ENCODE measurements at places on chromosomes 16 and 17. TPM values are rescaled to one million over a fixed set of nuclear protein-coding genes. Genes with fewer than 3 reads are reported as not detected.

- no peak for DNase-seq
Observed at GRCh38 chr16:2524339-2524938, 4.3 kb downstream of the AMDHD2 start.

GRCh38 chr16:4317532-4318450 lies 1.9 kb downstream of the GLIS2 start:
- no peak for DNase-seq

DNA sequence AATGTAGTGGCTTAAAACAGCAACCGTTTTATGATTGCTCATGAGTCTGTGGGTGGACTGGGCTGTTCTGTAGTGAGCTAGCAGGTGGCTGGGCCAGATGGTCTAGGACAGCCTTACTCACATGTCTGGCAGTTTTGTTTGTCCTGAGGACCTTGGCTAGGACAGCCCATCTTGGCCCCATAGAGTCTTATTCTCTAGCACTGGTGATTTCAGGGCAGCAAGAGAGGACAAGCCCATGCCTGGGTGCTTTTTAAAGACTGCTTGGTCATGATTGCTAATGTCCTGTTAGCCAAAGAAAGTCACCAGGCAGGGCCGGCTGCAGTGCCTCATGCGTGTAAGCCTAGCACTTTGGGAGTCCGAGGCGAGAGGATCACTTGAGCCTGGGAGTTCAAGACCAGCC lies 139.8 kb downstream of the KATNIP start:
- no peak for DNase-seq

The MYH11 gene
- 71.9 TPM for total RNA-seq

GRCh38 chr16:57306676-57307341 lies 22.3 kb upstream of the PLLP start:
- peak; percentile 2 for DNase-seq

DNA sequence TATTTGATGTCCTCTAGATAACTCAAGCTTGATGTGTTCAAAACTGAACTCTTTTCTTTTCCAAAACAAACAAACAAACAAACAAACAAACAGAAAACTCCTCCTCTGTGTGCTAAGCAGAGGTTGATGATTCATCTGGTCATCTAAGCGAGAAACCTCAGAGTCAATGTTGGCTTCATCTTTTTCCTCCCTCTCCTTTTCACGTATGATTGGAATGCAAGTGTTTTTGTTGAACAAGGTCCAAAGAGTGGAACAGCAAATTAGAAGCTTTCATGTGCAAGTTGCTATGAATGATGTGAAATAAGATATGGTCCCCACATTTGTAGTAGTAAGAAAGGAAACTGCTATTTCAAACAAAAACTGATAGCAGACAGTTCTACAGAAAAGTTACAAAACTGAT lies 52.5 kb downstream of the TBX4 start:
- DNase-seq = no peak

GRCh38 chr17:43217614-43218087 lies 6.0 kb downstream of the TMEM106A start:
- no peak for DNase-seq

The CTRL gene
- 0.23 TPM for total RNA-seq

The MEIOB gene
- total RNA-seq = not detected

The CMTM2 gene
- total RNA-seq = not detected

The MYH2 gene
- total RNA-seq = not detected

GRCh38 chr17:27657620-27658019 lies 26.6 kb downstream of the LGALS9 start:
- no peak for DNase-seq

DNA sequence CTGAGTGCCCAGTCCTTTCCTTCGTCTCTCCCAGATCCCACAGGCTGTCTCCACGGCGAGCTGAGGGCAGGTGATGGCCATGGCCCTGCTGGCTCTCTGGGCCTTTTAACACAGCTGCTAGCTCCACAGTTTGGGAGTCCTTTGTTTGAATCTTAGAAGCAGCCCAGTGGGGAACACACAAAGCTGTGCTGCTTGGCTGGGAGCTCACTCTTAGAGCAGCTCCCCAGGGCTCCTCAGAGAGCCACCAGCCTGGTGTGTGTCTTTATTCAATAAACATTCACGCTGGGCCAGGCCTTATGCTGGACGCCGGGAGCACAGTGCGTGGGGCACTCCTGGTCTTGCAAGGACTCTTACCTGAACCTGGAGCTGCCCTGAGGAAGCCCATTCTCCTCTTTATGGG lies 29.7 kb downstream of the WNT3 start:
- no peak for DNase-seq

DNA sequence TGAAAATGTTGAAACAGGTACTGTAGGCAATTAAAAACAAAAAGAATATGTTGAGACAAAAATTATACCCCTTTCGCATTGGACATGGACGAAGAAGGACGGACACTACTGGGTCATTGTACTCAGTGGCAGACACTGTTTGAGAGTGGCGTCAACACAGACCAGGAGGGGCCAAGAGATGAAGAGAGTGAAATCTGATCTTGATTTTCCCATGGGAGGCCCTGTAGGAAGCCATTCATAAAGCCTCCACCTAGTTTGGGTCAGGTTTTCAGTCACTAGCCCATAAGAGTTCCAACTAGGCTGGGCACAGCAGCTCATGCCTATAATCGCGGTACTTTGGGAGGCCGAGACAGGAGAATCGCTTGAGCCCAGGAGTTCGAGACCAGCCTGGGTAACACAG lies 23.6 kb upstream of the SMURF2 start:
- DNase-seq = no peak

The SLC12A3 gene
- total RNA-seq = not detected

The TP53TG3 gene
- not detected for total RNA-seq

DNA sequence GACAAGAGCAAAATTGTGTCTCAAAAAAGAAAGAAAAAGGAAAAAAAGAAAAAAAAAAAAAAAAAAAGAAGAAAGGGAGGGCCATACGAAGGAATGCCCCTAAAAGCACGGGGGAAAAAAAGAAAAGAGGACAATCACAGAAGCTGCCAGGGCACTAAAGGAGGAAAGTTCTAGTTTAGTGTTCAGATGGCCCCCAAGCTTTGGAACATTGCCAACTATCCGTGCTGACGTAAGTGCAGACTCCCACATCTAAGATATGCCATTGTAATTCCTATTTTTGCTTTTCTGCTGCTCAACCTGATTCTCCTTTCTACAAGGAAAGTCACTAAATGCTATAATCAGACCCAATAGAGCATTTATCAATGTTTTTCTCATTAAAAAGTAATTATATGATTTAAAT lies 842.1 kb downstream of the KCNJ2 start:
- DNase-seq = no peak

DNA sequence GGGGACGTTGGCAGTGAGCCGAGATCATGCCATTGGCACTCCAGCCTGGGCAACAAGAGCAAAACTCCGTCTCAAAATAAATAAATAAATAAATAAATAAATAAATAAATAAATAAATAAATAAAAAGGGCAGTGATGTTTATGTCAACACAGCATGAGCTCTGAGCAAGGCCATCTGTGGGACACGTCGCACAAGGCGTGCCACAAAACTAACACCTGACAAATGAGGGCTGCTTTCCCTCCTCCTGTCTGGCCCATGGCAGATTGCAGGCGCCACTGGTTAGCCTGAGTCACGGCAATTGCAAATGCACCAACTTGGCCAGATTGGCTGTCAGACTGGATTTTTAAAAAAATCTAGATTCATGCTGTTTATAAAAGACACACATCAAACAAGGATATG lies 25.9 kb upstream of the SPNS3 start:
- DNase-seq = no peak

DNA sequence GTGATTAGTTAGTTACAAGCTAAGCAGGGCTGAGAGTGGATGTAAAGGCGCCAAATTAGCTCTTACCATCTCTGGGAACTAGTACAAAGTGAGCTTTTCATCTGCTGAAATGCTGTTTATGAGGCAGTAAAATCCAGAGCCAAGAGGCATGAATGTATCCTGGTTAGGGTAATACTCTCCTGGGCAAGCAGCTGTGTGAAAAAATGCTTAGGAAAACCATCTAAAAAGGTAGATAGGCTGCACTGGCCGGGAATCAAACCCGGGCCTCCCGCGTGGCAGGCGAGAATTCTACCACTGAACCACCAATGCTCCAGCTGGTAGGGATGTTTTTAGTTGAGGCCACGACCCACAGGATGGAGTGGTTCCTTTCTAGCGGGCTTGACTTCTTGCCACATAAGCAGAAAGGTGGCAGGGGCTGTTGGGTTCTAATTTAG lies 23.0 kb downstream of the VAC14 start:
- no peak for DNase-seq

The DNAAF1 gene
- total RNA-seq = not detected

DNA sequence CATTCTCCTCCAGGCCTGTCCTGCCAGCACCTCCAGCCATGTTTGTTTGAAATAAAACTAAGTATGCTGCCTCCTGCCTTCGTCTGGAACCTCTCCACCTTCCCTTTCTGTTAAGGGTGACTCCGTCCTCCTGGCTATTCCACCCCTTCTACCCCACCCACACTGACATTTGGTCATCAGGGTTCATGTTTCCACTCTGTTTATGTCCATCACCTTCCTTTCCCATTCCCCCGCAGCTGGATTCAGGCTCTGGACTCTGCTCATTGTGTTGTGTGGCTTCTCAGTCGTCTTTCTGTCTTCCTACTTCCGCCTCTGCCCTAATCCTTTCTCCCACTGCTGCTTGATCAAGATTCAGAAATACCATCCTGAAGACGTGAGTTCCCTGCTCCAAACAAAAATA lies 28.6 kb downstream of the EPN2 start:
- no peak for DNase-seq

- no peak for DNase-seq
Observed at GRCh38 chr17:19244781-19245180, 7.6 kb downstream of the EPN2 start.

The OR3A3 gene
- not detected for total RNA-seq

DNA sequence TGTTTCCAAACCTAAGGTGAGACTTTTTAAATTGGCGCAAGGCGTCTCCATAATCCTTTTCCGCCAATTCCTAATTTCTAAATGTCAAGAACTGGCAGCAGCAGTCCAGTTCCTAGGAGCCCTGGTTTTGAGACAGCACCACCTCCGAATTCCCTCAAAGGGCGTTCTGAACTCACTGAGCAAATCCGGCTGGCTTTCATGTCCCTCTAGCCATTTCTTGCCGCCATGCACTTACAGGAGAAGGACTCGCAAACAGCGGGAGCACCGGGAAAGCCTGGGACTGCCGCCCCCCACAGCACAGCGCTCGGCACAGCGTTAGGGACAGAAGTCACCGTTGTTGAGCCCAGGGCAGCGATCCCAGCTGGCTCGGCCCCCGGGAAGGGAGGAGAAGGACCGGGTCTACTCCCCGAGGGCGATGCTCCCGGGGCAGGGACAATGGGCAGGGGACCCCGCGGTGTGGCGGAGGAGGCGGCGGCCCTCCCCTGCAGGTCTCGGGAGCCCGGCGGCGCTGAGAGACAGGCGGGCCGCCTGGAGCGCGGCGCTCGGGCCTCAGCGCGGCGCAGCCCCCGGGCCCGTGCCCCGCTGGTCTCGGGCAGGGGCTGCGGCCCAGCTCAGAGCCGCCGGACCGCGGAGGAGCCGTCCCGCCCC lies 545 bp downstream of the ARHGAP17 start:
- peak; percentile 57 for DNase-seq

DNA sequence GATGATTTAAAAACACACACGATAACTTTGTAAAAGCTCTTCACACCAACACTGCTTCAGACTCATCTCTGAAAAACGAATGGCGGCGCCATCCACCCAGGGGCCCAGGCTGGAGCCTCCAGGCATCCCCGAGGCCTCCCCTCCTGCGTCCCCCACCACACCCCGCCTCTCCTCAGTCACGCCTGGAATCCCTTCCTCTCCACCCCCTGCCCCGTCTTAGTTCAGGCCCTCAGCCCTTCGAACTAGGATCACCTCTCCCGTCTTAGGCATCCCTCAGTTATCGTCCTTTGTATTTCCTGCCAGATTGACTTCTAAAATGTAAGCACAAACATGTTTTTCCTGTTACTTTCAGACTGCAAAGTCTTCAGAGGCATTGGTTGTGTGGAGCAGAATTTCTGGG lies 58.3 kb downstream of the NDEL1 start:
- no peak for DNase-seq

GRCh38 chr16:26909623-26910022 lies 157.1 kb upstream of the C16orf82 start:
- DNase-seq = no peak

The NPTX1 gene
- total RNA-seq = not detected

- no peak for DNase-seq
Observed at GRCh38 chr17:48723423-48724250, 652 bp downstream of the PRAC2 start.

DNA sequence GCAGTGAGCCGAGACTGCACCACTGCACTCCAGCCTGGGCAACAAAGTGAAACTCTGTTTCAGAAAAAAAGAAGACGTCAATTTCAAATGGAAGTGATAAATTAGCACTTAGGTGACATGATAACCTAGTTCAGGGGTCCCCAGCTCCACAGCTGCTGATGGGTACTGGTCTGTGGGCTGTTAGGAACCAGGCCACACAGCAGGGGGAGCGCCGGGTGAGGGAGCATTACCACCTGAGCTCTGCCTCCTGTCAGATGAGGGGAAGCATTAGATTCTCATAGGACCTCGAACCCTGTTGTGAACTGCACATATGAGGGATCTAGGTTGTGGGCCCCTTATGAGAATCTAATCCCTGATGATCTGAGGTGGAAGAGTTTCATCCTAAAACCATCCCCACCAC lies 253.0 kb downstream of the FOXL1 start:
- DNase-seq = no peak

The TMEM170A gene
- total RNA-seq = 9.2 TPM

DNA sequence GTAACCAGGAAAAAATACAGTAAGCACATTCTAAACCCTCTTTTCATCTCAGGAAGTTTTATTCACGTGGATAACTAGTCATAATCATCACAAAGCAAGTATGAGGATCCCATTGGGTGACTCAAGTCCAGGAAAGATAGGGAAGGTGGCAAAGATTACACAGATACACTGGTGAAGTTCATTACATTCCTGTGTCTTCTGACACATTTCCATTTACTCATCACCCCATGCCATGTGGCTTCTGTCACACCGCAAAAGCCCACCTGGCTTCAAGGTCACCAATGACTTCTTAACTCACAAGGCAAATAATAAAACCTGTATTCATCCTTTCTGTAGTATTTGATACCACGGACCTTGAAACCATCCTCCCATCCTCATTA lies 17.0 kb downstream of the HS3ST3A1 start:
- DNase-seq = no peak

The KLHL36 gene
- 68.9 TPM for total RNA-seq

GRCh38 chr16:85300406-85300968 lies 188.2 kb upstream of the CIBAR2 start:
- DNase-seq = no peak

The ITGAD gene
- 0.80 TPM for total RNA-seq

DNA sequence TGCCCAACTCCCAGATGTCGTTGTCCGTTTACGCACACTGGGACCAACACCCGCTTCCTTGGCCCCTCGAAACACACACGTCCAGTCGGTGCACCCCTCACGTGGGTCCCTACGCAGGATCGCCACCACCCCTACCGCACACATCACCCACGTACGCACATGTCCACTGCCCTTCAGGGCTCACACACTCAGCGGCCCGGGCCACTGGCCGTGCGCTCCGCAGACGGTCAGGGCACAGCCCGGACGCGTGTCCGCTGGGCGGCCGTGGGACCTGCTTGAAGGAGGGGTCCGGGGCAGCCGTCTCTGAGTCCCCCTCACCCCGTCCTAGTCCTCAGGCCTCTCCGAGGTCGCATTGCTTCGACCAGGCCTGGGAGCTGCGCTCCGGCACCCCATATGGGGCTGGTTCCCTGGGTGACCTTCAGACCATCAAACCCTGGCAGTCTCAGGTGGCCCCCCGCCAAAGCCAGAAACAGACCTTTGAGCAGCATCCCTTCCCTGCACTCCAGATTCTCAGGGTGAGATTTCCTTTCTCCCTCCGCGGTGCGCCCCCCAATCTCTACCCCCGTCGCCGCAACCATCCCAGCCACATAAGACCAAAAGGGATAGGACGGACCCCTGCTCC lies 914 bp upstream of the GPRC5B start:
- no peak for DNase-seq

The VTN gene
- total RNA-seq = 120 TPM

The HSPB9 gene
- total RNA-seq = not detected

Measured in heart left ventricle (tissue), 16 donors.